ENCODE measurements at places on chromosomes 13 and 19.

GRCh38 chr19:44725684-44726083 lies 22.8 kb upstream of the BCL3 start:
- no peak for DNase-seq

DNA sequence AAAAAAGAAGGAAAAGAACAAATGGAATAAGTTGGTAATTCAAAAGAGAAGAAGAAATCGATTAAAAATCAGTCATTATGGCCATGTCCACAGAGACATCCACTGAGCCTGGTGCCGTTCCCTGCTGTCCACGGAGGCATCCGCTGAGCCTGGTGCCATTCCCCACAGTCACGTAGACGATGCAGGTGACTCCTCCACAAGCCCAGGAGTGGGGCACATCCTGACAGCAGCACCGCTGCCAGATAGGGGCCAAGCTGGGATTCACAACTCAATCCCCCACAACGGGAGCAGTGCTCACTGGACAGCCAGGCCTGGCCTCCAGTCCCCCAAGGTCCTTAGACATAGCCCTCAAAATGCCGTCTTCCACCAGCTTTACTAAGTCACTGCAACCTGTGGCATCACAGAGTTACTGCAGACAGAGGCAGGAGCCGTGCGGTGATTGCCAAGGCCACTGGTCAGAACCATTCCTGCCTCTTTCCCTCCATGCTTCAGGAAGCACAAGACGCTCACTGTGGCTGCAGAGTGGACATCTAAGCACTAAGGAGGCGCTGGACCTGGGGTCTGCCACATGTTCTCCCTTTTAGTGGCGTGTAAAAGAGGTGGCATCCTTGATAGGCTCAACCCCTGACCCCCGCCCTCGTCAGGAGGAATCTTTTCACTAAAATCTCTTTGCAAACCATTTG lies 131.5 kb upstream of the SPACA7 start:
- no peak for DNase-seq

DNA sequence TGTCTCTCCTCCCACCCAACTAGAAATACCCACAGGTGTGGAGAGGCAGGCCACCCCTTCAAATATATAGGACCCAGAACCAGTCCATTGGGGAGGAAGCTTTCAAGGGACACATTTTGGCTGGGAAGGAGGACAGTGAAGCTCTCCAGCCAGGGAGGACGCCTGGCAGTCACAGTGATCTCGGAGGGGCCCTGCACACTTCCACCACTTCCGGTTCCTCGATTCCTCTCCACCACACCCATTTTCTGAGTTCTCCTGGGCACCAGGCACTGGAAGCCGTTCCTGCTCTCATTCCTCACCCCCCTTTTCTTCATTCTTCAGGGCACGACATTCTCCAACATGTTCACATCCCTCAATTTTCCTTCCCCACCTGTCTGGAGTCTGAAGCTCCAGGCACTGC lies 30.4 kb upstream of the CEACAM21 start:
- no peak for DNase-seq

DNA sequence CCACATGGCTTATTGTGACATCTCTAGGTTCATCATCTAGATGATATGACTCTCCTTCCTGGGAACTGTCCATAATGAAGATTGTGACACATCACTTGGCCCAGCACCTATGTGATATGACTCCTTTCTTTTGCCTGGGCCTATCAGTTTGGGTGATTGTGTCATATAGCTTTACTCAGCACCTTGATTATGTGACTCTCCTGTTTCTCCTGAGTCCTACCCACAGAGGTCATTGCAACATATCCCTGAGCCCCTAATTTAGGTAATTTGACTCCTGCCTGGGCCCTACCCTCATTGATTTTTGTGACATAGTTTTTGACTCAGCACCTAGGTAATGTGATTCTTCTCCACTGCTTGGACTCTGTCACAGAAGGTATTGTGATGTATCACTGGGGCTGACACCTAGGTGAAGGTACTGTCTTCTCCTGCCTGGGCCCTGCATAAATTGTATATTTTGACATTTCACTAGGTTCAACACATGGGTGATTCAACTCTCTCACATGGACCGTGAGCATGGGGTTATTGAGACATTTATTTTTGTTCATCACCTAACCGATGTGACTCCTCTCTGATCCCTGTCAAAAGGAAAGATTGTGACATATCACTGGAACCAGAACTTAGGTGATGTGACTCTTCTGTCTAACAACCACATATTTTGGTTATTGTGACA lies 26.2 kb upstream of the ZNF254 start:
- no peak for DNase-seq

GRCh38 chr13:32889986-32890565 lies 126.1 kb upstream of the KL start:
- no peak for DNase-seq

- DNase-seq, result no peak
These were observed 15.1 kb downstream of the PABPC3 start for GRCh38 chr13:25110956-25111584.

- DNase-seq, result no peak
These were observed 378.5 kb downstream of the LMO7 start for GRCh38 chr13:76014406-76015318.

DNA sequence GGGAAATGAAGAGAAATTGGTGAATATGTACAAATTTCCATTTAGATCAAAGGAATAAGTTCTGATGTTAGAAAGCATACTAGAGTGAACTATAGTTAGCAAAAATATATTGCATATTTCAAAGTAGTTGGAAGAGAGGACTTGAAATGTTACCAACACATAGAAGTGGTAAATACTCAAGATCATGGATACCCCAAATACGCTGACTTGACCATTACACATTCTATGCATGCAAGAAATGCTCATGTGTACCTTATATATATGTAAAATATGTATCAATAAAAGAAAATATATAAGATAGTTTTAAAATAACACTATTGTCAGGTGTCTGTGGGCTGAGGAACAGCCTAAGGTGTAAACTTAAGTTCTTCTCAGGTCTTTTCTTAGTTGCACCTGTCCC lies 14.6 kb upstream of the ZNF491 start:
- DNase-seq, result no peak

DNA sequence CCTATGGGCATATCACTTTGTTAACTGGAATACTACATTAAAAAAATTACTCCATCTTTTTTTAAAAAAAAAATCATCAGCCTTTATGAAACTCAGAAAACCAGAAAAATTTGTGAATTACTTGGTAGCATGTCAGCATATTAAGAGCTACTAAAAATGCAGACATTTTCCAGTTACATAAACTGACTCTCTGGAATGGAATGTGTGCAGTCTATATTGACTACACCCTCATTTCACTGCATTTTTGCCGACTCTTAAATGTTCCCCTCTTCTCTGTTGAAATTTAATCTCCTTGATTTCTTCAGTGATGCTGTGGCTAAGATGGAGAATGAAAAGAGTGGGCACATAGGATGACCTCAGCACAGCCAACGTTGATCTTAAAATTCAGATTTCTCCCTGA lies 393.8 kb downstream of the ITGBL1 start:
- no peak for DNase-seq

DNA sequence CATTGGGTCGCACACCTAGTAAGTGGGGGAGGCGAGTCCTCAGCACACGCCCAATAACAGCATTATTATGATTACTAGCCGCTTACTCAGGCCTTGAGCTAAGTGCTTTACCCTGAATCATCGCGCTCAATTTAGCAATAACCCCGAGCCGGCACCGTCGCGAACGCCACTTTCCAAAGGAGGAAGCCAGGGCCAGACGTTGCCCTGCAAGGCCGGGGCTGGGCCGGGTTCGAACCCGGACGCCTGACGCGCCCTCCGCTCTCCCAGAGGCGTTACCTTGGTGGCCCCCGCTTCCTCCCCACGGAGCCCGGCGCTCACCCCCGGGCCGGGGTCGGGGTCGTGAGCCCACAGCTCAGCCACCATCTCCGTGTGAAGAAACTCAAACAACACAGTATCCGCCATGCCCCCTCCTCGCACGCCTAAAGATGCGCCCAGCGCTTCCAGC lies at the start of gene TRAPPC6A:
TSS of gene TRAPPC6A (minus strand) at position 421 of the 445 bp plus-strand sequence. CDS start at position 402, 19 bp downstream.
- DNase-seq, result no peak

DNA sequence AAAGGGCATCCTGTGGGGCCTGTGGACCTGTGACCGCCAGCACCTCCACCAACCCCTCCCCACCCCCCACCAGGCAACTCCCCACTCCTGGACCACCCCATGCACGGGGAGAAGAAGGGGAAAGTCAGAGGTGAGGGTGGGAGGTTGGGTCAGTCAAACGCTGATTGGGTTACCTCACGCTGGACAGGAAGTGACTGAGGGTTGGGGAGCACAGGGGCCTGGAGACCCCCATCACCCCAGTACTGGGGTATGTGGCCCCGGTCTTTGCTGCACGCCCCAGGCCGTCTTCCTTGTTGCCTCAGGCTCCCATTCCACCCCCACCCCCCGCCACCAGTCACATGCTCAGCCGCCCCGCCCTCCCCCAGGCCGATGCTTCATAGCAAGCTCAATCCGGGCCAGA lies 59.0 kb downstream of the COLGALT1 start:
- no peak for DNase-seq

DNA sequence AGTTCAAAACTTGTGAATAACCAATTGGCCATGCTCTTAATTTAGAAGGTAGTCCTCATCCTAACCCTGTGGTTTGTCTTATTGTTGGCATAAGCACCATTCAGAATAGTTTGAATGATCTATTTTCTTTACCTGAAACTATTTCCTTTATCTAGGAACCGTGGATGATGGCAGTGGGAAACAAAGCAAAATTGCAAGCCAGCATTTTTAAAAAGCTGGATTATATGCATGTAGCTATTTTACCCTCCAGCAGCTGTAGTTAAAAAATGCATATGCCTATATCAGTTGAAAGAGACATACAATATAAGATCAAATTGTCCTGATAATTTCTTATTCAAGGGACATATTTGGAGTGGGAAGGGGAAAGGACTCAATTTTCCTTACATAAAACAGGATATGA lies 19.3 kb downstream of the ZNF613 start:
- no peak for DNase-seq

DNA sequence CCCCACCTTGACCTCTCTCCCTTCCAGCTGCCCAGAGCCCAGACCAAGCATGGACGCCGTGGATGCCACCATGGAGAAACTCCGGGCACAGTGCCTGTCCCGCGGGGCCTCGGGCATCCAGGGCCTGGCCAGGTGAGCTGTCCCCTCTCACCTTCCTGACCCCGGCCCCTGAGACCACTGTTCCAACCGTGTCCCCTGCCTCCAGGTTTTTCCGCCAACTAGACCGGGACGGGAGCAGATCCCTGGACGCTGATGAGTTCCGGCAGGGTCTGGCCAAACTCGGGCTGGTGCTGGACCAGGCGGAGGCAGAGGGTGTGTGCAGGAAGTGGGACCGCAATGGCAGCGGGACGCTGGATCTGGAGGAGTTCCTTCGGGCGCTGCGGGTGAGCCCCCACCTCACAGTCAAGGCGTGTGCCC lies 312 bp downstream of the CAPS start:
- no peak for DNase-seq

DNA sequence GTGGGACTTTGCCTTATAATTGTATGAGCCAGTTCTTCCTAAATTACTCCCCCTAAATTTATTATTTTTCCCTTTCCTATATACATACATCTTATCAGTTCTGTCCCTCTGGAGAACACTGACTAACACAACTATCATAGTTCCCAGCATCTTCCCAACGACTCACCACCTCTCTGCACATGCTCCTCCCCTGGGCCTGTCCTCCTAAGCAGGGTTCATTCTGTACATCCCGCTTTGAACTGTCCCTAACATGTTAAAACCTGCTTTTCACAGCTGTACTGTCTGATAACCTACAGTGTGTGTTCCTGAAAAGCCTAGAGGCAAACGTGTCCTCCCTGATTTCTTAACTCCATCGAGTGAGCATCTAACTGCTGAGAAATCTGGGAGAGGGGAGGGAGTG lies 141.7 kb downstream of the EFNB2 start:
- no peak for DNase-seq

GRCh38 chr13:101523154-101524131 lies 71.0 kb downstream of the ITGBL1 start:
- DNase-seq, result no peak

Measured in GM19239 (cell line).